Effector CD8-positive, alpha-beta T cell (primary cell): ENCODE measurements at places on chromosomes 3 and 15.

GRCh38 chr3:100482176-100482575, 10.2 kb upstream of the TMEM45A start:
- DNase-seq, result no peak

- DNase-seq, result no peak
These were observed 80.9 kb downstream of the LRRFIP2 start for GRCh38 chr3:37093481-37093880.

- DNase-seq, result no peak
These were observed 129.3 kb upstream of the FEZF2 start for GRCh38 chr3:62502315-62503300.

DNA sequence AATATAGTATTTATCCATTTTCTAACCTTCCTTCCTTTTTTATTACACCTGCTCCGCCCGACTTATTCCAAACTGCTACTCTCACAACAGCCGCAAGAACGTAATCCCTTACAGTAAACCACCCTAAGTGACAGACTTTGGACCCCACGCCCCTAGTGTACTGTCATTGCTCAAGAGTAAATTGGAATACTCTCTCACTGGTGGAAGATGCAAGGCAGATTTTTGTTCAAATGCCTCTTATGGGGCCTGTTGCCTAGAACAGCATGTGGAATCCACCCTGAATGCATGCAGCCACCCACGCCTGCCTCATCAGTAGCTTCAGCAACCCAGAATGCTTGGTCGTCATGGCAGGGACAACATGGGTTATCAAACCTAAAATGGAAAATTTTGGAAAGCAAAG, 226.2 kb upstream of the ST8SIA2 start:
- DNase-seq, result no peak

GRCh38 chr3:117145677-117146076, 436.1 kb downstream of the TUSC7 start:
- no peak for DNase-seq

DNA sequence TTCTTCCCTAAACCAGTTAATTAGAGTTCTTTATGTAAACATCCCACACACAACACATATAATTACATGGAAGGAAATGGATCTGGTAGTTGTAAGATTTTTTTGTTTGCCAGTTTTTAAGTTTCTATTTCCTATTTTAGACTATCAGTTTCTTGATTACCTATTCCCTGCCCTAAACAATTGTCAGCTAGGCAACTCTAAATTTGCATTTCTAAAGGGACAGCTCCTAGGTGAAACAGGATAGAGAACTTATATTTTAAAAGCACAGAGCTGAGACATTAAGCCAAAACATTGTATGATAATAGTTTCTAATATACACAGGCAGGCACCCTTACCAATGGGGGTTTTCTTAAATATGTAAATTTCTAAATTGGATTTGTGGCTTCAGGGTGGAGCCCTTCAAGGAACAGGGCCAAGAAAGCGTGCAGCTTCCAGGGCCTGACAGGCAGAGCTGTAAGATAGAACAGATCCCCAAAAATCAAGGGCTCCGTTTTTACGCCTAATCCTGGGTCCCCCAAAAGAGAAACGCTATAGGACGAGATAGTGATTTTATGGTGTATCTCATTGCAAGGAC, 8.9 kb downstream of the LEKR1 start:
- no peak for DNase-seq

GRCh38 chr3:59411186-59411585, 361.4 kb upstream of the CFAP20DC start:
- DNase-seq, result no peak

- no peak for DNase-seq
These were observed 954 bp upstream of the MAPKBP1 start for GRCh38 chr15:41773332-41773728.

DNA sequence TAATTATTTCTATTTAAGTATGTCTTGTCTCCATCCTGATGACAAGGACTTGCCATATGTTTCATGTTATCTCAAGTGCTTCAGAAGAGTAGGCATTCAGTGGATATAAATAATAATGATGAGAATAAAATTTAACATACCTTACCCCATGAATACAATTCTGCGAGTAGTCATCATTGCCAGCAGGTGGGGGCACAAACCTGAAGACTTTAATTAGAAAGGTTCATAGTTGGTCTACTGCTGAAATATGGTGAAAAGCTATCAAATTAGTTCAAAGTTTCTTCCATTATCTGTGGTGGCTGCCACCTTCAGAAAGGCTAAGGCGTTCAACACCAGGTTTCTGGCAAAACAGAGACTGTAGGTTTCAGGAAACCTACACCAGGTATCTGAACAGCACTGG, 100.9 kb downstream of the P3H2 start:
- DNase-seq, result no peak

- no peak for DNase-seq
These were observed 91.9 kb downstream of the LRRC3B start for GRCh38 chr3:26714485-26714884.

- no peak for DNase-seq
These were observed 146.2 kb upstream of the CBLB start for GRCh38 chr3:106014971-106015370.

GRCh38 chr3:69092030-69092516, 7.3 kb downstream of the ARL6IP5 start:
- no peak for DNase-seq

GRCh38 chr3:16394639-16395038, 118.9 kb downstream of the RFTN1 start:
- DNase-seq, result no peak

DNA sequence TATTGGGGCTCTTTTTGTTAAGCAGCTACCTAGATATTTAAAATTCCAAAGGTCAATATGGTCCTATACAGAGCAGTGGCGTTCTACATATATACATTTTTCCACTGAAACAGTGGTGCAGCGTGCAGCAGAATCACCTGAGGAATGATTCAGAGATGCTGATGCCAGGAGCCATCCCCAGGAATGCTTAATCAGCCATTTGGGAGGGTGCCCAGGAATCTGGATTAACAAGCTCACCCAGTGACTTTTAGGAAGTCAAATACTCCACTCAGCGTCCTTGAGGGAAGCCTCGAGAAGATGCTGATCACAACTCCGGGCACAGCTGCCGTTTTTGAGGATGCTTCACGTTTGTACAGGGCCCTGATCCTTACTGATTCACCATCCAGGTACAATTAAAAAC, 82.6 kb upstream of the ARHGEF3 start:
- no peak for DNase-seq

GRCh38 chr3:53822331-53822741, 23.9 kb downstream of the CHDH start:
- no peak for DNase-seq

DNA sequence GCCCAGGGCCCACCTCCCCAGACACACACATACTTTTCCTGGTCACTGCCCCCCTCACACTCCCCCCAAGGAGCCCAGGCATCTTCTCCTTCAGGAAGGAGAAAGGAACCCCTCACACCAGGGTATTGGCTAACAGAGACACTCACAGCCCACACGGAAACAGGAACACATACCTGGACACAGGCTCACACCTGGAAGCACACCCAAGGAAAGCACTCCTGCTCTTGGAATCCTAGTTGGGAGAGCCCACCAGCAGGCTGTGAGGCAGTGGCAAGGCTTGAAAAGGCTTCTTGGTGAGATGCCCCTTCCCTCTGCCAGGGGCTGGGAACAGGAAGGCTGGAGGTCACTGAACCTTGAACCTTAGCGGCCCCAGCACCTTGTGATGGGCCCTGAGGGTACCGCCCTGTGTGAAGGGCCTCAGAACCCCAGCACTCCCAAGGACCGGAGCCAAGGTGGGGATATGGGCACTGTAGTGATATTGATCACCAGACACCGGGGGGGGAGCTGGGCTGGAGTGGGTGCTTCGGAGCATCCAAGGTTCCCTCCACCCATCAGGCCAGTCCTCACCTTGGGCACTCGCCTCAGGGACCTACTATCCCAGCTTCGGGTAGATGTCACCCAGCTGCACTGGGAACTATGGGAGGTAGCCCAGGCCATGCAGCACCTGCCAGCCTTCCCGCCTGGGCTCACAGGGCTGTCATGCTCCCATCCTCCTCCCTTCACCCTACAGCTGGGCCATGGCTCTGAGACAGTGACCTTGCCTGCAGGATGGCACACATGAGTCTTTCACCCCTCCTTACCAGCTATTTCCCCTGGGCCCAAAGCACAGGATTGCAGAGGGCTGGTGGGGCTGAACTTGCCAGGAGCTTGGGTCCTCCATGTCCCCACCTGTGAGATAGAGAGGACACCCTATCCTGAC, 16.4 kb downstream of the MYL3 start:
- DNase-seq, result no peak

DNA sequence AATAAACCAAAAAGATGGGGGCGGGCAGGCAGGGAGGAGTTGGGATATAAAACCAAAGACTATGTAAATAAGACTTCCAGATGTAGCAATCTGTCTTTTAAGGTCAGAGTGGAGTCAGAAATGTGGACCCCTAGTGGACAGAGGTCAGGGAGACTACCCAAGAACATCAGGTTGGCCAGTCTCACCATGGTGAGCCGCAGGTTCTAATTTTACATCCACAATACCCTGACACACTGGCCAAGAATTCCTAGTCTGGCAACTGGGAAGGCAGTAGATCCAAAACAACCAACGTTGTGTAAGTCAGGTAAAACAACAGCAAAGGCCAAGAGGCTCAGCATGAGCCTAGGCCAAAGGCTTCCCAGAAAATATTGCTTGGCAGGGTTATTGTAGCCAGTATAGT, 203.4 kb downstream of the FOXP1 start:
- no peak for DNase-seq

GRCh38 chr3:120416868-120417267, 33.9 kb downstream of the FSTL1 start:
- DNase-seq, result no peak

DNA sequence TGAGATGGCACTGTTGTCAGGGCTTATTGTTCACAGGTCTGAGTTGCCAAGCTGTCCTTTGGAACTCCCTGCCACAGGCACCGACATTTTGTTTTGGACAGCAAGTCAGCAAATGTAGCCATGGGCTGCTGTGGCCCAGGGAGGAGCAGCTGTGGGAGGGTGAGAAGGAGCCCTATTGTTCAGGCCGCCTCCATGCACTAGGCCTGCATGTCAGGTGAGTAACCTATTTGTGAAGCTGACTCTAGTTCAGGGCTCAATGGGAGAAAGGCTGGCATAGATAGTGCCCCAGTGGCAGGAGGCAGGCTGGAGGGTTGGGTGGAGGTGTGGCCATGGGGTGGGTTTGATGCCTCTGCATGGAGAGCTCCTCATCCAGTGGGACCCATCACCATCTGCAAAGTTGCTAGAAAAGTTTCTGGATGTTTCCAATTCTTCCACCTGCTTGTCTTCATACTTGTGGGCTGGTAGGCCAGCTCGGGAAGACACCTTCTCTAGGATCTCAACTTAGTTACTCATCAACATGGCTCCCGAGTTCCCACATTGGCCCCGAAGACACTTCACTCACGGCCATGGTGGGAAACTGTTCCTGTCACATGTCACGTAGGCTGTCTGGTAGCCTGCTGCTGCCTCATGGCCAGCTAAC, 19.5 kb downstream of the AMOTL2 start:
- DNase-seq, result no peak

GRCh38 chr3:192904632-192905289, 12.9 kb downstream of the MB21D2 start:
- DNase-seq, result no peak

DNA sequence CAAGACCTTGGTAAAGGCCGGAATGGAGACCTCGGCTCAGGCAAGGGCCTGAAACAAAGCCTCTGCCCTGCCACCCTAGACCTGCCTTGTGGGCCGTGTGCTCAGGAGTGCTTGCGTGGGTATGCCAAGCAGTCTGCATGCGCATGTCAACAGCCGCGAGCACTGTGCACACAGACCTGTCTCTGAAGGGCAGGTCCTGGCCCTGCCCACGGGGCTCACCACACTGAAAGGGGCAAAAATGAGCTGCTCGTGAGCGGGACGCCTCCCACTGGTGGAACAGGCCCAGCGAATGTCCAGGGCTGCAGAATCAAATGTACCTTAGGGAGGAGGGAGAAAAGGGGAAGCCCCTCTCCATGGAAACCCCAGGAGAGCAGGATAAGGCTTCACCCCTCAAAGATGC, 44.3 kb upstream of the FGD5 start:
- DNase-seq, result no peak

DNA sequence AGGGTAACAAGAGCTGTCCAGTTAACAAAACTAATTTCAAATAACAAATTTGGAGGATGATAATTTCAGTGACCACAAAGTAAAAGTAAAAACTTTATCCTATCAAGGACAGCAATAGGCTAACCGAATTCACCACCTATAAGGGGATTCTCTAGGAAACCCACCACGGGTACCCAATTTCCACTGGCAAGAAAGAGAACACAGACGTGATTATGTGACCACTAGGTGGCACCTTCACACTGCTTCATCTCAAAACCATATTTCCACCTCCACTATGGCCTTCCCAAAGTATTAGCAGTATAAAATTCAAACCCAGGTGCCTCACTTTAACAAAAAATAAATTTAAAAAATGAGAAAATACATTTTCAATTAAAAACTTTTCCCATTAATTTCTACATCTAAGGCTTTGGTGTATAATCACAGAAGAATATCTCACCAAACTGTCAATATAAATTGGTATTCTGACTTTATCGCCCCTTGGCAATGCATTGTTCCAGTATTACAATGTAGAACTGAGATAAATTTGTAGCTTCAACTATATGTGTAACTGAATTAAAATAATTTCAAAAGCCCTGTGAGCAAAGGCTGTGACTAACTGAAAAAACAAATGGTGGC, 96.5 kb downstream of the FSIP1 start:
- DNase-seq, result no peak

GRCh38 chr3:151800431-151800830, 13.5 kb upstream of the AADAC start:
- no peak for DNase-seq

DNA sequence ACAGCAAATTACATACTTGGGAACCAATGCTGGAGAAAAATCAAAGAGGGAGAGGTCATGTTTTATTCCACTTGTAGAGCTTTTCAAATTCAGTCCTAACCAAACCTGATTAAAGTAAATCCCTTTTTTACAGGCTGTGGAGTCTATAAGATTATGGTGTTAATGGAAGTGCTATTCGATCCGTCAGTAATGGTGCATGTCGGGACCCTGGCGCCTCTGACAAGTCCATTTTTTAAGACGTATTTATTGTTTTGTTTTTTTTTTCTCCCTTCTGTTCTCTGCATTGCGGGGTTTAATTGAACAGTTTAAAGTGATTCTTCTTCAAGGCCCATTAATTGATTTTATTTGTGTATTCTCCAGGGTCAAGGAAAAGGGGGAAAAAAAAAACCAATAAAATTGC, 725.9 kb downstream of the TUSC7 start:
- no peak for DNase-seq

DNA sequence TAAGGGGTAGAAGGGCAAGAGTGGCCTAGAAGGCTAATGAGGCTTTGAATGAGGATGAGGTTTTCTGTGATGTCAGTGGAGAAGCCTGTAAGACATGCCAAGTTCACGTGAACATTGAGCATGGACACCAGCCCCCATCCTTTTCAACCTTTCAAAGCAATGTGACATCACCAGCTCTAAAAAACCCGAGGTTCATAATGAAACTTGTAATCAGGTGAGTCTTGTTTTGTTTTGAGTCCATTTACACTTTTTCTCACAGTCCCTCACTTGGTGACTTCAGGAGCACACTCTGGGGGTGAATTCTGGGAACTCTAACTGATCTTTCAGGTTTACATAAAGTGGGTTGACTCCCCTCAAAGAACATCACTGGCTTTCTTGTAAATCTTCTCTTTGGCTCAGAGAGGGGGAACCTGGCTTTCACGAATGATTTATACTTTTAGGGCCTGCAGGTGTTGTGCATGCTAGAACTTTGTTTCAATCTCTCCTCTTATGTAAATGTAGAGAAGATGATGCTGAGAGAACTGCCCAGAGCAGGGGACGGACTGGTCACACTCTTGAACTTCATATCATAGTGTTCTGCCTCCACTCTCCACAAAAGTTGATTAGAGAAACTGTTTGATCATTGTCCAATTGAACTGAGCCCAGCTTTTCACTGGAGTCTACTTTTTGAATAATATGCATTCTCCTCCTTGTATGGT, 224.7 kb upstream of the SATB1 start:
- DNase-seq, result no peak
